Type B pancreatic cell (in vitro differentiated cells): ENCODE measurements at places on chromosomes 7 and 10.
A peak's percentile ranks its signal among the peaks of the same experiment; 100 is the strongest.

GRCh38 chr10:46560952-46561351 lies 4.5 kb upstream of the GPRIN2 start:
- no peaks in the 10 kb centered on the region for H3K36me3 ChIP-seq
- DNase-seq: peak; percentile 58
- H3K4me1 ChIP-seq: no peaks in the 10 kb centered on the region

- H3K4me1 ChIP-seq: peaks cover 6% of the 10 kb centered on the region
- no peaks in the 10 kb centered on the region for H3K36me3 ChIP-seq
- no peak overlapping the region for H3K4me3 ChIP-seq
Observed at GRCh38 chr7:38054199-38054598, 123.8 kb upstream of the STARD3NL start.

GRCh38 chr10:132829403-132829802 lies 43.5 kb upstream of the NKX6-2 start:
- DNase-seq: no peak
- H3K4me3 ChIP-seq: no peak overlapping the region
- peaks cover 3% of the 10 kb centered on the region for H3K36me3 ChIP-seq
- H3K27ac ChIP-seq: no peak overlapping the region
- H3K4me1 ChIP-seq: no peaks in the 10 kb centered on the region

- no peak for DNase-seq
- H3K27ac ChIP-seq: peak overlapping the region; percentile 9
- no peak overlapping the region for H3K4me3 ChIP-seq
Observed at GRCh38 chr7:118218413-118219156, 5.9 kb upstream of the ANKRD7 start.

- H3K4me3 ChIP-seq: no peak overlapping the region
- no peak for DNase-seq
- no peaks in the 10 kb centered on the region for H3K27me3 ChIP-seq
- H3K27ac ChIP-seq: no peak overlapping the region
Observed at GRCh38 chr7:43482679-43483252, 100.1 kb upstream of the STK17A start.
